ENCODE measurements at places on chromosomes 6 and 20. TPM values are rescaled to one million over a fixed set of nuclear protein-coding genes. Genes with fewer than 3 reads are reported as not detected.

Gene PRL
- polyA plus RNA-seq = 0.10 TPM

Gene NEU1
- 66.3 TPM for polyA plus RNA-seq

GRCh38 chr20:4645621-4646020 lies 76.1 kb upstream of the PRND start:
- DNase-seq = no peak

DNA sequence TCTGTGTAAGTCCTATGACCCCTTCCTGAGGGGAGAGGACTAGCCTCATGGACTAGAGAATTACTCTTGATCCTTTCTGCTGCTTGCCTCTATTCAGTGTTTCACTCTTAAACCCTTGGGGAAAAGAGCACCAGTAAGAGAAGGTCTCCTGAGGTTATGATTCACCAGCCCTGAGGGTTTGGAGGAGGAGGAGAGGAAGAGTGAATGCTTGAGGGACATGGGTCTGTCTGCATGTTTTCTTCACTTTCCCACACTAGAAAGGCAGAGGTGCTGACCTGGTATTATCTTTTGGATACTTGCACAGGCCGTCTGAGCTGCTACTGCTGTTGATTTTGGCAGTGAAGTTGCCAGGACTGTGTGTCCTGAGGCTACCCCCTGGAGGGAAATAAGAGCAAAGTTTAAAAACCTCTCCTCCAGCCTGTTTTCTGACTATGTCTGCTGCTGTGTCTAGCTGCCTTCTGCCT lies 78.3 kb downstream of the CD109 start:
- no peak for DNase-seq

GRCh38 chr20:58264271-58264670 lies 35.8 kb upstream of the ANKRD60 start:
- no peak for DNase-seq

GRCh38 chr6:110543106-110543505 lies 66.7 kb upstream of the SLC22A16 start:
- no peak for DNase-seq
